ENCODE measurements at places on chromosomes 2 and 18.
A peak's percentile ranks its signal among the peaks of the same experiment; 100 is the strongest.

DNA sequence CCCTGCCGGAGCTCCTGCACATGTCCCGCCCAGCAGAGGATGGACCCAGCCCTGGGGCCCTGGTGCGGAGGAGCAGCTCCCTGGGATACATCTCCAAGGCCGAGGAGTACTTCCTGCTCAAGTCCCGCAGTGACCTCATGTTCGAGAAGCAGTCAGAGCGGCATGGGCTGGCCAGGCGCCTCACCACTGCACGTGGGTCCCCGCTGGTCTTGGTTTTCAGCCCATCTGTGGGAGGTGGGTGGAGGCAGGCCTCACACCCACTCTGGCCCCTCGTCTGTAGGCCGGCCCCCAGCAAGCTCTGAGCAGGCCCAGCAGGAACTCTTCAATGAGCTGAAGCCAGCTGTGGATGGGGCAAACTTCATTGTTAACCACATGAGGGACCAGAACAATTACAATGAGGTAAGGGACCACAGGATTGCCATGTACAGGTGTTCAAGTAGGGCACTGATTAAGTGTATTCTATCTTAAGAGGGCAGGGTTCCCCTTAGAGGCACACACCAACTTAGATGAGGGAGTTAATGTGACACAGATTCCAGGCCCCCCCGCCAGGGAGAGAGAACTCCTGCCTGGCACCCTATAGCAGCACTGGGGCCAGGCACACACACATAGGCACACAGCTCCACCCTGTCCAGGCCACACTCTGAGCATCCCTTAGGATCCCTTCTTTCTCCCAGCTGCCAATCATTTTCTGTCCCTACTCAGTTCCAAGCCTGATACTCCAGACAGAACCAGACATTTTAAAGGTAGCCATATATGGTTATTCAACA, 5.4 kb upstream of the CHRNG start:
- DNase-seq = no peak

DNA sequence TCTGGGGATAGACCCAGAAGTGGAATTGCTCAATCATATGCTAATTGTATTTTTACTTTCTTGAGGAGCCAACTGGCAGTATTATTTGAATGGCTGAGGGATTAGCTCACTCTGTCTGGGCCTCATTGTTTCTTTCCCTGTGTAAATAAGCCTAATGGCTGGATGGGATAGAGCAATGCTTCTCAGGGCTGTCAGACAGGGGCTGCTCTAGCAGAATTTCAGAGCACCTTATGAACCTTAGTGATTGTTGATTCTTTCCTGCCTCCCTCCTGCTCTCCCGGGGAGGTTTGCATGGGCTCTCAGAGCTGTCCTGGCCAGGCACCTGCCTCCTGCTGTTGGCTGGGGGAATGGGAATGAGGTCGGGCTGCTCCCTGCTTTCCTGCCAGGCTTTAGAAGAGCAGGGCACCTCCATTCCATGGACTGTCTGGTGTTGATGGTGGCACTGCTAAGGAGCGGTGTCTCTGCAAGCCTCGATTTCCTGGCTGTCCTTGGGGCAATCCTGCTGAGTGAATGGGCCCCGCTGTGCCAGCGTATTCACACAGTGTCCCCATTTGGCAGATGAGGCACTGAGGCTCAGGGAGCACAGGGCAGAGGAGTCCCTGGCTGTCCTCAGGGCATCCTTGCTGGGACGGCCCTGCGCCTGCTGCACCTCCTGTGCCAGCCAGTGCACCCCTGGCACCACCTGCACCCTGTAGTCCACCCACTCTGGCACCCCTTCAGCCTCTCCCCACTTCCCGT, 468.2 kb upstream of the HS6ST1 start:
- DNase-seq = no peak

DNA sequence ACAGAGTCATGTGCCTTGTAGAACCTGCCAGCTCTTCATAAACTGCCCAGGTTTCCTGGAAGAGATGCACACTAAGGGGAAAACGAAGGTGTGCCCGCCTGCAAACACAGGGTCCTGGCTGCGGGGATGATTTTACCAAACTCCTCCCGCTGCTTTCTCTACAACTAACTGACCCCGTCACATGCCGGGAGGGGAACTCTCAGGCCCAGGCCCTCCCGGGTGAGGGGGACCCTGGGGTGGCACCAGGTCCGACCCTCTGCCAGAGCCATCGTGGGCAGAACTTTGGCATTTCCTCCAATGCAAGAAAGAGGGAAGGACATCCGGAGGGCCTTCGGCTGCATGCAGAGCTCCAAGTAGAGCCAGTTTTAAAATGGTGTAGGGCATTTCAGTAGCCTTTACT, 28.6 kb downstream of the CAPN13 start:
- DNase-seq = no peak

- no peak for DNase-seq
Measured at GRCh38 chr18:58412844-58413666, 215.8 kb downstream of the ALPK2 start.

DNA sequence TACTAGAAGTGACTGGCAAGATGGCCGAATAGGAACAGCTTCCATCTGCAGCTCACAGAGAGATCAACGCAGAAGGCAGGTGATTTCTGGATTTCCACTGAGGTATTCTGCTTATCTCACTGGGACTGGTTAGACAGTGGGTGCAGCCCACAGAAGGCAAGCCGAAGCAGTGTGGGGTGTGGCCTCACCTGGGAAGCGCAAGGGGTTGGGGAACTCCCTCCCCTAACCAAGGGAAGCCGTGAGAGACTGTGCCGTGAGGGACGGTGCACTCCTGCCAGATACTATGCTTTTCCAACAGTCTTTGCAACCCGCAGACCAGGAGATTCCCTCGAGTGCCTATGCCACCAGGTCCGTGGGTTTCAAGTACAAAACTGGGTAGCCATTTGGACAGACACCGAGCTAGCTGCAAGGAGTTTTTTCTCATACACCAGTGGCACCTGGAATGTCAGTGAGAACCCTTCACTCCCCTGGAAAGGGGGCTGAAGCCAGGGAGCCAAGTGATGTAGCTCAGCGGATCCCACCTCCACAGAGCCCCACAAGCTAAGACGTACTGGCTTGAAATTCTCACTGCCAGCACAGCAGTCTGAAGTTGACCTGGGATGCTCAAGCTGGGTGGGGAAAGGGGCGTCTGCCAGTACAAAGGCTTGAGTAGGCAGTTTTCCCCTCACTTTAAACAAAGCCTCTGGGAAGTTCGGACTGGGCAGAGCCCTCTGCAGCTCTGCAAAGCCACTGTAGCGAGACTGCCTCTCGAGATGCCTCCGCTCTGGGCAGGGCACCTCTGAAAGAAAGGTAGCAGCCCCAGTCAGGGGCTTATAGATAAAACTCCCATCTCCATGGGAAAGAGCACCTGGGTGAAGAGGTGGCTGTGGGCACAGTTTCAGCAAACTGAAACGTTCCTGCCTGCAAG, 40.1 kb downstream of the PLEK start:
- DNase-seq = no peak

DNA sequence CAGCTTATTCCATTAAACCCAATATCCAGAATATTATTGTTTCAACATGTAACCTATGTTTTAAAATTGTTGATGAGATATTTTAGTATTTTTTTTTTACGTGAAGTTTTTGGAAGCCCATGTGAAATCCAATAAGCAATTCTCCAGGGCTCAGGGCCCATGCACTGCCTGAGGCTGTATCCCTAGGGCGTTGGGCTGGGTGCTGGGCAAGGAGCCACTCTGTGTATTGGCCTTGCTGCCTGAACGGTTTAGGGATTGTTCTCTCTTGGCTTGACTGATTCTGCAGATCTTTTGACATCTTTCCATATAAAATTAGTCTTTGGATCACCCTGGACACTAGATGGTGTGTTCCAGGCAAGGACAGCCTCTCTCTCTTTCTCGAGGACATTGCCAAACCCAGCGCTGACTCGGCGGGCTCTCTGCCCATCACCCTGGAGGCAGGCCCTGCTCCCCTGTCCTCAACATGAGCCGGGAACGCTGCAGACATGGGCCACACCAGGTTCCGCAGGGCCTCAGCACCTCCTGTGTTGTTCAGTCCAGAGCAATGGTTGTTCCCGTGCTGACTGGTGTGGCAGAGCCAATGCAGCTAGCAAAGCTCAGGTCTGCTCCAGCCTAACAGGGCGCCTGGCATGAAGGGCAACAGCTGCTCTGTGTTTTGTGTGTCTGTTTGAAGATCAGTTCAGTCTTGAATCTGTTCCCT, 163.0 kb downstream of the SEPTIN10 start:
- no peak for DNase-seq

DNA sequence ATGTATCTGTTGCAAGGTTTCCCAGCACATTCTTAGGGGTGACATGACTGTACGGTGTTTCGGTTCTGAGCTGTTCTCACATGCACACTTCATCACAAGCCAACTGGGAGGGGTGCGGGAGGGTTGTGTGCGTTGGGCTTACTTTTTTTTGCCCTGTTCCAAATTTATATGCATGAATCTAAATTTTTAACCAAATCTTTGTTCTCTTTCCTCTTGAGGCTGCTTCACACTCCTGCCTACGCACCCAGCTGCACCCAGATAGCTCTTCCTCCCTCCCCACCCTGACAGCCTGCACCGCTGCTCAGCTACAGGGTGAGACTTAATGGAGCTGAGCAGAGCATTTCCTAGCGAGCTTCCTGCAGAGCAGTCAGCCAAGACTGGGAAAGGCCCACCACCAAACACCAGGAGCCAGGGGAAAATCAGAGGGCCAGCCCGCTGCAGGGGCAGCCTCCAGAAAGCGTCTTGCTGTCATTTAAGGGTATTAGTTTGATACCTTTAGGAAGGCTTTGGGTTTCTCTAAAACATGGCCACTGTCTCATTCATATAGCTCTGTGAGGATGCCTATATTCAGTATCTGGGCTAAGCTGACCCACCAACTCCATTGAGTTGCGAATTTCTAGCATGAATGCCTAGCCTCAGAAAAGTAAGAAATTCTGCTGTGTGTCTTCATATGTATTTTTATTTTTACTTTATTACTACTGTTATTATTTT, 84.5 kb downstream of the POU3F3 start:
- DNase-seq = peak; percentile 22

GRCh38 chr2:197239434-197239833, 71.1 kb downstream of the ANKRD44 start:
- no peak for DNase-seq

- DNase-seq = no peak
Measured at GRCh38 chr2:182852090-182852489, 14.3 kb downstream of the FRZB start.

DNA sequence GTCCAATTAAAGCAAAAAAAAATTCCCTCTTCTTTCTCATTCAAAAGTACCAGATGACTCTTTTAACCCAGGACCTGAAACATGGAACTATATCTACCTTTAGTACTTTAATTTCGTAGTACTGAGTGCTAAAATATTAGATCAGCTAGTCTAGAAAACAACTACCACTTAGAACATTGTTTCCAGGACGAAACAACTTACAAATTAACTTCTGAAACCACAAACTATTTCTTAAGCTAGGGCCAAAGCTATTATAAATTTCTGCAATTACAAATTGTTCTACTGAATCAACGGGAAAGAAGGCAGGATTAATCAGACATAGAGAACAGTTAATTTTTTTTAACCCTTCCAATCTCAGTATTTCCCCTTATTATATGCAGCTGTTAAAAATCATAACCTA, 39.9 kb downstream of the DARS1 start:
- no peak for DNase-seq

GRCh38 chr2:210458395-210458794, 18.2 kb downstream of the LANCL1 start:
- DNase-seq = no peak

GRCh38 chr18:67417864-67418523, 98.5 kb downstream of the DSEL start:
- DNase-seq = no peak

DNA sequence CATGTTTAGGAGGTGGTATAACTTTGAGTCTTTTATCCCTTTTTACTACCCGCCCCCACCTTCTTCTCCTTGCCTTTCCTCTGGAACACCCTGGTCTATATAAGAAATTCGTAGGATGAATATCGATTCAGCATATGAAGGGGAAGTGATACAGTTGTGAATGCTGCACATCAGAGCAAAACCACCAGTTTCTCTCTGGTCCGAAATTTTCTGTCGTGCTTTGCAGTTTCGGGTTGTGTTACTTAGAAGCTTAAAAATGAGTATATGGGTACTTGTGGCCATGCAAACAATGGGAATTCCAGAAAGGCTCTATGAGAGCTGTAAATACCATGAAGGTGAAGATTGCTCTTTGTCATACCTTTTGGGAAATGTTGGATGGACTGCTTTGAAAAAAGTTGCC, 60.6 kb downstream of the DAW1 start:
- DNase-seq = no peak

DNA sequence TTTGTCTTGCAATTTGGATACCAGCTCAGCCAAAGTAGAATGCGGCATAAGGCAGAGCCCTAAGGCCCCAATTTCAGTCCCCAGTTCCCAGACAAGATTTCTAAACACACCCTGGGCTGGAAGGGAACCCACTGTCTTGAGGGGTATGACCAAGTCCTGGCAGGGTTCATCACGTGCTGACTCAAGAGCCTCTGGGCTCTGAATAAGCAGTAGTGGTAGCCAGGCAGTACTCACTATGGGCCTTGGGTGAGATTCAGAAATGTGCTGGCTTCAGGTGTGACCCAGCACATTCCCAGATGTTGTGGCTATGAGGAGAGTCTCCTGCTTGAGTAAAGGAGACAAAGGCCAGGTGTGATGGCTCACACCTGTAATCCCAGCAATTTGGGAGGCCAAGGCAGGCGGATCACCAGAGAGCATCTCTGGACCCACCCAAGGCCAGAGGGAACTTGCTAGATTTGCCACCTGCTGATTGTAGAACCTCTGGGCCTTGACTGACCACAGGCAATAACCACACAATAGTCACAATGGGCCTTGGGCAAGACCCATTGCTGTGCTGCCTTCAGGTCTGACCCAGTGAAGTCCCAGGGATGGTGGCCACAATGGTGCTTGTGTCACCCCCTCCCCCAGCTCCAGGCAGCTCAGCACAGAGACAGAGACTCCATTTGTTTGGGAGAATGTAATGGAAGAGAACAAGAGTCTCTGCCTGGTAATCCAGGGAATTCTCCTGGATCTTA, 74.9 kb downstream of the ATL2 start:
- DNase-seq = no peak

DNA sequence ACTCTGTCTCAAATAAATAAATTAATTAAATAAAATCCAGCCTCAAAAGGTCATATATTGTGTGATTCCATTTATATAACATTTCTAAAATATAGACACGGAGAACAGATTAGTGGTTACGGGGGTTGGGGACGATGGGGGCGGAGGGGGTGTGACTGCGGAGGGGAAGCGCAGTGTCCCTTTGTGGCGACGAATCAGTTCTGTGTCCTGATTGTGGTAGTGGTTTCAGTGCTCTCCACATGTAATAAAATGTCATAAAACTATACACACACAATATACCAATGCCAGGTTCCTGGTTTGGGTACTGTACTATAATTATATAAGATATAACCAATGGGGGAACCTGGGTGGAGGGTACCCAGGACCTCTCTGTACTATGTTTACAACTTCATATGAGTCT, 186.4 kb downstream of the ANAPC1 start:
- no peak for DNase-seq

GRCh38 chr2:112893752-112894151, 17.2 kb upstream of the IL37 start:
- no peak for DNase-seq

DNA sequence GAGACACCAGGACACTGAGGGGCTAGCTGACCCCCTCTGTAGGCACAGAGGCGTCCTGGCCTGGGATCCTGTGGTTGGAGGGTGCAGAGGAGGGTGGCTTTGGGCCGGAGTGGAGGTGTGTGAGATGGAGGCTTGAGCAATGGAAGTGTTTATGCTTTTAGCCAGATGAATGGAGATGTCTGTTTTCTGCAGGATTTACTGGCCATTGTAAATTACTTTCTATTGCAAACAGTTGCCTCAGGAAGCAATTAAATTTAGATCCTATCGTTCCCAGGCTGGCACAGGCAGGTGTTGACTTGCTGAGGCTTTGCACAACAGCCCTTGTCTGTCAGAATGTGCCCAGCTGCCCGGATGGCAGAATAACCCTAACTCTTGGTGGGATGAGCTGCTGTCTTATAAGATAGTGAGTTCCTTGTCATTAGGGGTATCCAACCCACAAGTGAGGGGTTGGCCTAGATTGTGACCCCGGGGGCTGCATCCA, 1.8 kb upstream of the ARID5A start:
- no peak for DNase-seq

Measured in GM06990 (cell line).